NCI-H1417 treated with DMSO at 0.1 percent for 48 hours (cell line): ENCODE measurements at places on chromosomes 16 and 17.

DNA sequence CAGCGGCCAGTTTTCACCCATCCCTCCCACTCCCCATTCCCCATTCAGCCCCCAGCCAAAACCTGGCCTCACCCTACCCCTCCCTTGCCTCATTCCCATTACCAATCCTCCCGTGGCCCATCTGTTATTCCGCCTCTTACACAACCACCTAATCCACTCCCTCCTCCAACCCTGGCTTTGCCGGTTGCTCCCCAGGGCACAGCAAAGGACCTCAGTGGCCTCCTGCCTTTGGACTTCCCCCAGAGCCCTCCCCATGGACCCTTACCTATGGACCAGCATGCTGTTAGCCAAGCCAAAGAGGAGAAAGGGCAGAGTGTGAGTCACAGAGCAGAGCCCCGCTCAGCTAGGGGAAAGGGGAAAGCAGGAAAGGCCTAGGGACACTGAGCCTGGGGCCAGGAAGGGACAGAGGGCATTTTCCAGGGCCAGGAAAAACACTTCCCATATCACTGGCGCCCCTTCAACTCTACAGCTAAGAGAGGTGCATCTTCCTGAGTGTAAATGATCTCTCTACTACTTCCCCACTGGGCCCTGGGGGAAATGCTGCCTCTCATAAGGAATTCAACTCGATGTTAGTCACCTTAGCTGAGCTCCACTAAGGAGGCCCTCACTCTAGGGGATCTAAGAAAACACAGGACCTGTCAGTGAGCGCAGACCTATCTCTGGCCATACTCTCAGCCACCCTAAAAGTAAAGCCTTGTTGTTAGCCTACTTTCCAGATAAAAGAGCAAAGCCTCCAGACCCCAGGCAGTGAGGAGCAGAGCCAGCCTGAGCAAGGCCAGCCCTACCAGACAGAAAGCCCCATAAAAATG lies 10.6 kb downstream of the PEMT start:
- DNase-seq, result no peak

GRCh38 chr16:19907161-19907992 lies 22.7 kb upstream of the GPRC5B start:
- peak; percentile 43 for DNase-seq

DNA sequence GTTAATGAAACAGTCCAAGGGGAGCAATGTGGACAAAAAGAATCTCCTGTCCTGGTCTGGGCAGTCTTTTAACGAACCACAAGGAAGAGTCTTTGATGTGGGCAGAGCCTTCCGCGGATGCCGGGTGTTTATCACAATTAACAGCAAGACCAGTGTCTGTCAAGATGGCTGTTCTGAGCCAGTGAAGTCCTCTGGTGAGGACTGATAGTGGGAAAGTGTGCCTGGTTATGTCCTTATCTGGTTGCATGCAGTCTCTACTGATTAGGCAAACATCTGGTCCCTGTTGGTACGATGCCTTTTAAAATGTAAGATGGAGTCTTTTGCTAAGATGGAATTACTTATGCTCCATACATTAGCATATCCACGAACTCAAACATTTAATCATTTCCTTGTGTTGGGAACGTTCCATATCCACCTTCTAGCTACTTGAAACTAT lies 88.5 kb downstream of the ZNF18 start:
- no peak for DNase-seq

DNA sequence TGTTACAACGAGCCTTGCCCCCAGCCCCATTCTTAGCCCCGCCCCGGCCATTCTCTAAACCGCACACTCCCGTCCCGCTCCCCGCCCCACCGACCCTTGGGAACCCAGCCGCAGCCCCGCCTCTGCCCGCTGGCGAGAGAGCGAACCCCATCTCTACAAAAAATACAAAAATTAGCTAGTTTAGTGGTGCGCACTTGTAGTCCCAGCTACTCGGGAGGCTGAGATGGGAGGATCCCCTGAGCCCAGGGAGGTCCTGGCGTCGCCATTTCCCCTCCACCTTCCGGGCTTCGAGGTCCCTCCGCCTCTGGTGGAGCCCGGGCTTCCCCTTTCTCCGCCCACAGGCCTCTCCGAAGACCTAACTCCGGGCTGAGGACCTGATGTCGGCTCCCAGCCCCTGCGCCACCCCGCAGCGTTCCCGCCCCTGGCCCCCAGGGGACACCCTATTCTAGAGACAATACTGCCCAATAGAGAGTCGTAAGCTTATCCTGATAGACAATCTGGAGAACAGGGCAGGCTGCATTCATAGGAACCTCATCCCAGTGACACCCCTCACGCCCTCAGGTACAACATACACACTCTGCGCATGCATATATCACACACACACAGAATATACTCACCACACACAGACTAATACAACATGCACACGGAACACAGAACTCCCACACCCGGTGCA lies 480 bp upstream of the PROCA1 start:
- DNase-seq, result no peak
